ENCODE measurements at places on chromosomes 13 and 19.

GRCh38 chr19:43790587-43790986, 9.8 kb upstream of the KCNN4 start:
- DNase-seq, result no peak

DNA sequence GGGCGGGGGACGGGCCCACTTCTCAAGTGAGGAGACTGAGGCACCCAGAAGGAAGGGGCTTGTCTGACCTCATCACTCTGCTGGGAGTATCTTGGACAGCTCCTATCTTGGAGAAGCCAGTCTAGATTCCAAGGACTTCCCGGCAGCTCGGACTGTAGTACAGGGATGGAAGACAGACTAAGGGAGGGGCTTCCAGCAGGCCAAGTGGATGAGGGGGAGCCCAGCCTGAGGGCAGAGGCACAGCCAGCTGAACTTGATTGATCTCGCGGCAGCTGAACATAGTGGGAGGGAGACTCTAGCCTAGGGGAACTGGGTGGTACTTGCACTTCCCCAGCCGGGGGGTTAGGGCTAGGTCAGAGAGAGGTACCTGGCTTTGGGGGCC, 711 bp downstream of the CILP2 start:
- no peak for DNase-seq

DNA sequence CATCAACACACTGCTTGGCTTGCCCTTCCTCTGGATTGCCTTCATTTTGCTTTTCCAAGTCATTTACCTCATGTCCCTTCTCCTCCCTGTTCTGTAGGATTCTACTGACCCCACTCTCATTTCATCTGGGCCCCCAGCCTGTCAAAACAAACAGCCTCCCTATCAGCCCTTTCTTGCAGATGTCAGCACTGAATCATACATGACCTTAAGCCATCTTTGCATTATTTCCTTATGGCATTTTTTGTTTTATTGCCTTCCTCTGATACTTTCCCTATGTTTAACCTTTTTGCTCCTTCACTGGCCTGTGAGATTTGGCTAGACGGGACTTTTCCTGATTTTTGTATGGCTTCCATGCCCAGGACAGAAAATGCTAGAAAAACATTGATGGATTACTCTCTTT, 8.7 kb downstream of the LRCH1 start:
- DNase-seq, result no peak

- DNase-seq, result no peak
Observed at GRCh38 chr13:101660711-101661110, 208.2 kb downstream of the ITGBL1 start.

DNA sequence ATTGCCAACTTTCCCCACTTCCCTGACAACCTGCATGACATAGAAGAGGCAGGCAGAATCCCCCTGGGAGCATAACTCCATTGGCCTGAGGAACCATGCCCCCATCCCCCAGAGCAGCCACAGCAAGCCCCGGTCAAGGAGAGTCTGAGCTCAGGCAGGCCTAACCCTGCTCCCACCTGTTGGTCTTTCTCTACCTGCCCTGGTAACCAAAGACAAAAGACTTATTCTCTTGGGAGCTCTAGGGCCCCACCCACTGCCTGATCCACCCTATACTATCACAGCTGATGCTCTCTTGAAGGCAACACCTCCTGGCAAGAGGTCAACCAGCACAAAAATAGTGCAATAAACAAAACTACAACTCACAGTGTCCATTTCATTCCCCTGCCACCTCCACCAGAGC, 59.3 kb downstream of the TNFSF13B start:
- DNase-seq, result no peak

DNA sequence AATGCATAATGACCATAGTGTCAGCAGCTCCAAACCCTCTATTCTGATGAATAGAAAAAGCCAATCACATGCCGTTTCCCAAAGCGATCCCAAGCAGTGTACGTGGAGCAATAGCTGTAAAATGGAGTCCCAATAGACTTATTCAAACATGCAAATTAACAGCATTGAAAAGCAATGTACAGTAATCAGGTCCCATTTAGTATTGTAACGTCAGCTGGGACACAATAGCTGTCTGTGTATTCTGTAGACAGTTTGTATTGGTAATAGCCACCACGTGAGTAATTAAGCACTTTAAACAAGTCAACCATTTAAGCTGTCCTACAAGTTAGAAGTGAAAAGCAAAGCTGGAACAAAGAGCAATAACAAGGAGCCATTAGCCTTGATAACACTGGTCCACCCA, 698.2 kb downstream of the PCDH17 start:
- DNase-seq, result no peak

DNA sequence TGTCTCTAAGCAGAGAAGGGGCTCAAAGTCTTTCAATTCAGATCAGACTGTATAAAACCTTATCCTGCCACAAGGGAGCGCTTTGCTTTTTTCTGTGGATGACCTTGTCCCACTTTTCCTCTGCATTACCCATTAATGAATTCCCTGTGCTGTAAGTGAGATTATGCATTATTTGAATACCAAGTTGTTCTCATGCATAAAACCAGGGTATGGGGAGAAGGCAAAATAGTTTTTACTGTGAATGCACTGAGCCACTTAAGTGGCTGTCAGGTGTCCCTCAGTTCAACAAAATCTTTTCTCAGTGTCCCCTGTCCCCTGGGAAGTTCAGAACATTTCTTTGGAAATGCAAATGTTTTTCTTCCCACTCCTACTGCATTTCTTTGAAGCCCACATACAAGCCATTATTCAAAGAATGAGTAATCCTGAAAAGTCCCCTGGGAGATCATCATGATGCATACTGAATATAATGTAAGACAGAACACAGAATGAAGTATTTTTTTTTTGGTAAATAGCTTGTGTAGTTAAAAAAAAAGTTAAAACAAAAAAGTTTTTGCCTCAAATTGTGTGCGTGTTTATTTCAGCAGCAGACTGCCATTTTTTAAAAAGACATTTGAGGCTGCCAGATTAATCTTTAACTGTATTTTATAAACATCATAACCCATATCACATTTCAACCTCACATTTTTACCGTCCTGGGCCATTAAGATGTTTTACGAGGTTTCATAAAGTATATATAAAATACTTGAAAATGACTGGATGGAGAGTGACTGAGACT, 506.7 kb upstream of the PCDH9 start:
- DNase-seq, result no peak

GRCh38 chr19:16739546-16739945, 19.9 kb downstream of the NWD1 start:
- no peak for DNase-seq

GRCh38 chr13:42148538-42148937, 100.1 kb downstream of the DGKH start:
- no peak for DNase-seq

DNA sequence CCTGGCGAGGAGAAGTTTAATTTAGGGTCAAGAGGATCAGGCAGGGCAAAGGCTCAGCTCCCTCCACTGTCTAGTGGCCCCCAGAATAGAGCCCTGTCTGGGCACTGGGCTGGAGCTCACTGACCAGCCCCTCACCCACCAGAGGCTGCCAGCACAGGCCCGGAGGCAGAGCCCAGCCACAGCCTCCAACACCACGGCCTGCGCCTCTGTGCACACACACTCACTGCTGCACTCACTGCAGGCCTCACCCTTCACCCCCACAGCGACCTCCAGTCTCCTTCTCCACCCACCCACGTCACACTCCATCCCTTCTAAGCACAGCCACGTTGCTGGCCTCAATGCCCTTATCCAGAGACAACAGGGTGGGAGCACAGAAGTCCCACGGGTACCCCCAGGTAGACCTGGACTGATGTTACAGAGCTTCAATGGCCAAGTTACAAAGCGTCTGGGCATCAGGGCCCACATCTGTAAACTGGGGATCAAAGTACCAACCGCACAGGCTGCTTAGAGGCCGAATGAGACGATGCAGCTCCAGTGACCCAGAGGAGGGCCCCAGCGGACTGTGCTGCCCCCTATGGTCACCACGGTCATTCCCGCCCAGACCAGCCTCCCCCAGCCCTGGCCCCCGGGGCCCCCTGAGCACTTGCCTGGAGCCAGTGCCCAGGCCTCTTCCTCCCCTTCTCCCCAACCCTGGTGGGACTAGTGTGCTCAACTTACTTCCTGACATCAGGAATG, 4.5 kb upstream of the PRKD2 start:
- no peak for DNase-seq

DNA sequence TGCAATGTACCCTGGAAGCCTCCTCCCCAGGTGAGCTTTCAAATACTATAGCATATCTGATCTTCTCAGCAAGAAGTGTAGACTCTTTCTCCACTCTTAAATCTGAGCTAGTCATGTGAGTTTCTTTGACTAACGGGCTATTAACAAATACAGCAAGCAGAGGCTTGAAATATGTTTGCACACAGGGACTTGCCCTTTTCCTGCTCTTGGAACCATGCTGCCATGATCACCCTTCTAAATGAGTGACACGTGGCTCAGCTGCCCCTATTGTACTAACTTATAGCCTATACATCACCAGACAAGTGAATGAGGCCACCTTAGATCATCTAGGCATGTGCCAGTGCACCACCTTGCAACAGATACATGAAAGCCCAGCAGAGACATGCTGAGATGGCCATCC, 13.3 kb upstream of the SUCLA2 start:
- no peak for DNase-seq

DNA sequence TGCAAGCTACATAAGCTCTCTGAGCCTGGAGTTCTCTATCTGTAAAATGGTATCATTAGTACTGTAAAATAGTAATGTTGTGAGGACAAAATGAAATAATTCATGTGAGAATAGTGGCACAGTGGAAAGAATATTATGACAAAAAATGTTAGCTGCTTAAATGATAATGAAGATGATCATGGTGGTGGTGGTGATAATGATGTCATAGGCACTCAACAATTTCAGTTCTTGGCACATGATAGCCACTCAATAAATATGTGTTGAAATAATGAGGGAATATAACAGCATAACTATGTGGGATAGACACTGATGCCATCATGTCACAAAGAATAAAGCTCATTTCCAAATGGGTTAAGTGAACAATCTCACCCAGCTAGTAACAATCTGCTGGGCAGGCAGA, 736.3 kb downstream of the EFNB2 start:
- DNase-seq, result no peak
